Amygdala (tissue), 56 donors: ENCODE measurements at places on chromosomes 1 and 21.
A peak's percentile ranks its signal among the peaks of the same experiment; 100 is the strongest.

DNA sequence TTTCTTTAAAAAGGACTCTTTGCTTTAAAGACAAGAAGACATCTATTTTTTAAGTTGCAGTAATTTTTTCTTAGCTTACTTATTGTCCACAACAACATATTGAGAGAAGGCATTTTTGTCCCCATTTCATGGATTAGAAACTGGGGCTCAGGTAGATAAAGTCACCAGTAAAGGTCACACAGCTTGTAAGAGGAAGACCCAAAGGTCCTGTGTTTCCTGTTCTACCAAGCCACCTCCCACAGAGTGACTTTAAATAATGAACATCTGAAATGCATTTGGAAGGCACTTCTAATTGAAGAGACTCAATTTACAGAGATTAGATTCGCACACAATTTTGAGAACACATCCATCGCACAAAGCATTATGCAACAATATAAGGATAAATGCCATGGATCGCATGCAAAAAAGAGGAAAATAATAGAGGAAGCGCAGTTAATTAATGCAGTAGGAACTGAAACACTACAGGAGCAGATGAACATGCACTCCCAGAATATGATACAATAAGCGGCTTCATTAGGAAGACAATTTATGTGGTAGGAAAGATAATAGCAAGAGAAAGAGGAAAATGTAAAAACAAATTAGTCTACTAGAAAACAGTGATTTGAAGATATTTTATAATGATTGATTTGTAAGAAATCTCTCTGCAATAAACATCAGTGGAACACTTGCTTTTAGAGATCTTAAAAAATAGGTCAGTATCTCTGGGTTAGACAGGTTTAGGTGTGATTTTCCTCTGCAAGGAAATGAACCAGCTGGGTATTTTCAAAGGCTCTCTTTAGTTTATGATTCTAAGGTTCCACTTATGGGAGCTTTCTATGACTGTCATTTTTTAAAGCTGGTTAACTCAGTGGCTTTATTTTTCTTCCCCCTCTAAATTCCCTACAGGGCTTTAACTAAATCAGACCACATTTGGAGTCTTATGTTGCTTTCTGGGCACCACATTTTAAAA lies 27.1 kb upstream of the CD2 start:
- no peak for DNase-seq

DNA sequence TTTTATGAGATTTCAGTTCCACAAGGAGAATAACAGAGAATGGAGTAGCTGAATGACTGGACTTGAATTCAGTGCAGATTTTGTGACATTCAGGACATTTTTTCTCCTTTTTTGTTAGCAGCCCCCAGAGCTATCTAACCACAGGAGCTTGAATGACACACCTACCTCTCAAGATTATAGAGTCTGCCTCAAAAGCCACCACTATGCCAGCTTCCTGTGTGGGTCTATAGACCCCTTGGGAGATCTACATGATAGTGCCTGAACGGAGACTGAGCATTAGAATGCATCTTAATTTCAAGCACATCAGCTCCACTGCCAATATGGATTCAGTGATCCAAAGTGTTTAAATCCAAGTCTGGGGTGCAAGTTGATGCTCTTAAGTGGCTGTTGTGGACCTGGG lies 74.4 kb upstream of the ZNF648 start:
- DNase-seq, result no peak

- DNase-seq, result no peak
These were observed 1011.8 kb downstream of the PLA2G4A start for GRCh38 chr1:187840557-187840956.

- DNase-seq, result no peak
These were observed 169.5 kb upstream of the GALNT2 start for GRCh38 chr1:229897501-229897900.

- no peak for DNase-seq
These were observed 48.8 kb upstream of the RAP1A start for GRCh38 chr1:111570781-111571181.

DNA sequence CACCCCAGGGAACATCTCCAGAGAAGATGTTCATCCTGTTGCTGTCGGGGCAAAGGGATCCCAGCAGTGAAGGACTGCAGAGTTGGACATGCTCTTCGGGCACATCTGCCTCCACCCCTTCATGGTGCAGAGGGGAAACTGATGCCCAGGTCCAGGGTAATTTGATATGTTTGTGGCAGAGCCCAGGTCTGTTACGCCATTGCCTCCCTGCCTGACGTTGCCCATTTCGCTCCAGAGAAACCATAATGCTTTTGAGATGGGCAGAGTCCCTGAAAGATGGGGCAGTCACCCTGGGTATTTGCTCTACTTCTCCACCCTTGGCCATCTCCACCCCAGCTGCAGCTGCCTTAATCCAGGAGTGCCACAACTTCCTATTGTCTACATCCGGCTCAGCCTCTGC lies 290.4 kb upstream of the POU3F1 start:
- DNase-seq, result no peak

DNA sequence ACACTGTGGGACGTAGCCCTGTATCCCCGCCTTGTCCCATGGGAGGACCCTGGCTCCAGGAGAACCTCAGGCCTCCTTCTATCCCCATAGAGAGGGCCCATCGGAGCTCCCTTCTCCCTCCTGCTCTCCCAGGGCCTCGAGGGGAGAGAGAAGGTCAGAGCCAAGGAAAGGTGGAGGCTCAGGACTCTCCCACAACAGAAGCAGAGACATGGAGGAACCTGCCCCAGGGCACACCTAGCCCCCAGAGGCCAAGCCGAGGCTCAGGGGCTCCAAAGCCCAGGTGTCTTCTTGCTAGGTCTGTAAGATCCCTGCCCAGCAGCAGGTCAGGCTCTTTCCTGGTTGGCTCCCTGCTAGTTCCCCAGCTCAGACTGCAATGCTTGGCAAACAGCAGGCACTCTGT lies 34.4 kb upstream of the ARF1 start:
- no peak for DNase-seq

- no peak for DNase-seq
These were observed 347.9 kb upstream of the ADGRL2 start for GRCh38 chr1:81452693-81453366.

- DNase-seq, result peak; percentile 9
These were observed 13.2 kb downstream of the PPP1R15B start for GRCh38 chr1:204398197-204399125.

GRCh38 chr1:198498881-198499280 lies 41.6 kb downstream of the ATP6V1G3 start:
- DNase-seq, result no peak

GRCh38 chr1:94591823-94592570 lies 50.4 kb upstream of the F3 start:
- peak; percentile 79 for DNase-seq

DNA sequence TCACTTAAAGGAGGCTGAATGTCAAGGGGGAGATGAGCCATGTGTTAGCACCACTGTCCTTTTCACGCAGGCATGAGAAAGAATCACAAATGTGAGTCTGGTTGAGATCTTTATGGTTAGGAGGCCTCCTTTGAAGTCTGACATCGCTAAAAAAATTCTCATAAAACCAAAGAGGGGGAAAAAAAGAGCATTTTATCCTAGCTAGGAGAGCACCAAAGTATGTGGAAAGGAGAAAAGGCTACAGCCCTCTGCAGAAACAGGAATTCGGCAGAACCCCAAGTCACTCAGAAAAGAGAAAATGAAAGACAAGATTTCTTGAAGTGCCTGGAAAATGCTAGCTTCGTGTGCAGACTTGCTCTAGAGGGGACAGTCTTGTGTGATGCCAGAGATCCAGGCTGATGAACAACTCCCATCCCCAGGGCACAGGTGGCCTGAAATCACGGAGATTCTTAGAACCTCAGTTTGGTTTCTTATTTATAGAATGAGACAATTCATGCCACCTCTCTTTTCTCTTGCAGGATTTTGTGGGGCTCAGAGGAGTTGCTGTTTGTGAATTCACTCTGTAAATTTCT lies 61.5 kb downstream of the RUNX1 start:
- no peak for DNase-seq
